ENCODE measurements at places on chromosomes 2 and 18.

GRCh38 chr2:224182498-224182897, 143.4 kb upstream of the SERPINE2 start:
- DNase-seq: no peak

- DNase-seq: no peak
These were observed 2.3 kb upstream of the MAB21L4 start for GRCh38 chr2:240898108-240898730.

DNA sequence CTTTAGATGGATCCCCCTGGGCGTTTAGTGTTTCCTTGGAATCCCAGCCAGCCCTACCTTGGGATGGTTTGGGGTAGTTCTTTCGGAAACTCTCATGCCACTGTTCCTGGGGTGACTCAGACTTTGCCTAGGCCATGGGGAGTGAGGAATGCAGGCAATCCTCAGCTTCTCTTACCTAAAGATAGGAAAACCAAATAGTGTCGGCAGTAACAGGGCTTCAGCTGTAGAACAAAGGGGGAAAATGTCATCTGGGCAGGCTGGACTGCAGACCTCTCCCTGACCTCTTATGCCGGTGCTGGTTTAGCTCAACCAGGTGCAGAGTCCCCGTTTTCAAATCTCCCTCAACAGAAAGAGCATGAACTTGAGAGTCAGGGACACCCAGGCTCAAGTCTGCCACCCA, 252.1 kb downstream of the TSN start:
- no peak for DNase-seq

GRCh38 chr2:163266772-163267171, 428.2 kb upstream of the KCNH7 start:
- DNase-seq: peak; percentile 95

DNA sequence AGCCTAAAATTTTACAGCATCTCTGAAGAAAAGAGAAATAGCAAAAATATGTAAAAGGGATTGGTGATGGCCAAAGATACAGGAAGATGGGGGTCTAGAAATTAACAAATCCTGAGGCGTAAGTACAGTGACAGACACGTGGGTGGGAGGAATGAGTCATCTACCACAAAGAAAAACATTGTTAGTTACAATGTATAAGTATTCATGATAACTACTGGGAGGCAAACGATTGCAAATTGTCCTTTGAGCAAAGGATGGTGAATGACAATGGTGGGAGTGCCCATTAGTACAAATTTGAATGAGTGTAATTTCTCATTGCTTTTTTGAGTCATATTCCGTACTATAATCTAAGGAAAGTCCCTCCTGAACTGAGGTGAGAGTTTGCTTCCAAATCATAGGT, 809.0 kb upstream of the FAM98A start:
- no peak for DNase-seq

DNA sequence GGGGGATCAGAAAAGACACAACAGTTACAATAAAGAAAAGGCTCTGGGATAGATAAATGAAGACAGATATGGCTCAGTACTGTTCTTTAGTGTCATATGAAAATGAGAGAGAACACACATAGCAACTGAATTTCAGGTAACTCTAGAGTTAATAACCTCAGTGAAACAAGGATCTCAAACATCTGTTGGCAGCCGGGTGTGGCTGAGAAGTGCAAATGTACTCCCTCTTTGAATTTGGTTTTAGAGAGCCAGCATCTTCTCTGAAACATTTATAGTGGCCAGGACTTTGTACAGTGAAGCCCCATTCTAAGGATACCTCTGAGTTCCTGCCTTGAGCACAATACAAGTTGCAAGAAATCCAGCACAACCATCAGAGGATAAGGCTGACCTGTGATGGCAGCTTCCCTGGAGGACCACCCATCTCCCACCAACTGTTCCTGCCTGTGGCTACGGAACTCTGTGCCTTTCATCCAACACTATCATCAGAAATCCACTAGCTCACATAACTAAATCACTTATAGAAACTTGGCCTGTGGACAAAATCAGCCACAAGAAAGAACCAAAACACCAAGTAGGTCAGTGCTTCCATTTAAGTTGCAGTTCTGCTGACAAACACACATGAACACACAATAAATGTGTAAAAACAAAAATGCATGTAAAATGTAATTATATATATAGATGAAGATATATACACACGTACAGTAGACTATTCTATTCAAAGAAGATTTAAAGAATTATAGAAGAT, 37.3 kb upstream of the PEX13 start:
- no peak for DNase-seq

DNA sequence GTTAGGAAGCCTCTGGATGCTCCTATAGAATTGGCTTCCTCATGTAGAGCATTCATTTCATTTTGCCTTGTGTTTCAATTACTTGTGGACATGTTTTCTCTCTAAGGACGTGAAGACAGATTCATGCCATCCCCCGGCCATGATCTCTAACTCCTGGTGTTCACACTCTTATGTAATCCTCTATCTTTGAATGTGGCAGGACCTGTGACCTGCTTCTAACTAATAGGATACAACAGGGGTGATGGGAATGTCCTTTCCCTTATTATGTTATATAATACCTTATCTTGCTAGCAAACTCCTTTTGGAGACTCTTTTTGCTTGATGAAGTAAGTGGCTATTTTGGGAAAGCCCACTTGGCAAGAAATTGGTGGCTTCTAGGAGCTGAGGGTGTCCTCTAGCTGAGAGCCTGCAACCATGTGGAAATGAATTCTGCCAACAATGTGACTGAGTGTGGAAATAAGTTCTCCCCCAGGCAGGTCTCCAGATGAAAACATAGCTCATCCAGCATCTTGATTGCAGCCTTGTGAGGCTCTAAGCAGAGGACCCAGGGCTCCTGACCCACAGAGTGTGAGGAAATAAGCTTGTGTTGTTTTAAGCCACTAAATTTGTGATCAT, 13.8 kb downstream of the DPYSL5 start:
- DNase-seq: no peak

DNA sequence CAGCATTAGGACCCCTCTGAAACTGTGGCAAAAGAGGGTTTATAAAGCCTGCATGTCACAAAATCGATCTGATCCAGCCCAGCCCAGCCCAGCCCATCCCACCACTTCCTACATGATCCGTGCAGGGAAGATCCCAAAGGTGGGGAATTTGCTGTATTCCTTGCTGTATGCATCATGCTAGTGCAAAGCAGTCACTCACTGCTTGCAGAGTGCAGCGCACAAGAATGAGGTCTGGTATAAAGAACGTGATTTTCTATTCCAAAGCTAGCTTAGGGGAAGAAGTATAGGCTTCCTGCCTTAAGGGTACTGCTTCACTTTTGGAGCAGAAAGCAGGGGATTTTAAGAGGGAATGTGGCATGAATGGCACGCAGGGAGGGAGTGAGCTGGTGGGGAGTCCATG, 18.9 kb upstream of the SERPINB11 start:
- DNase-seq: no peak

DNA sequence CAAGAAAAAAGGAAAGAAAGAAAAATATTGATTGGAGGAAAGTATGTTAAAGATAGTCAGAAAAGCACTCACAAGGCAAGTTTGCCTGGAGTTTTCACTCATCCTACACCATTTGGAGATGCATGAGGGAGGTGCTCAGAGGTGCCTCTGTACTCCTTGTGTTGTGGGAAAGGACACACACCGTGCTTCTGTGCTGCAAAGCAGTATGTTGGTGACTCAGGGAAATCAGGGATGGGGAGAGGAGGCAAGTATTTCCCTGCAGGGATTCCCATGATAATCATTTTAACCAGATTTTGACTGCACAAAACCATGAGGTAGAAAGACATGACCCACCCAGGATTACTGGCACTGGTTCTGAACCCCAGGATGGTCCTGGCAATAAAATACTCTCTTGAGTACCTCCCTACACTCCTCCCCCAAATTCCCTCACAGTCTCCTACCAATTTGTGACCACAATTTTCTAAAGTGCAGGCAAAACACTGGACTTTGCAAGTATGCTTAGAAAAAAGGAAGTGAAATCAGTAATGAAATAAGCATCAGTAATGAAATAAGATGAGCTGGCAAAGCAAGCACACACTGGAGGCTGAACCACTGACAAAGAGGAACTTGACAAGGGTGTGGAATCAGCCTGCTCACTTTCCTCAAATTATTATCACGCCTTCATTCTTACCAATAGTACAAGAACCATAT, 155.5 kb upstream of the ACVR2A start:
- no peak for DNase-seq

GRCh38 chr2:221807706-221808105, 235.6 kb upstream of the EPHA4 start:
- no peak for DNase-seq

DNA sequence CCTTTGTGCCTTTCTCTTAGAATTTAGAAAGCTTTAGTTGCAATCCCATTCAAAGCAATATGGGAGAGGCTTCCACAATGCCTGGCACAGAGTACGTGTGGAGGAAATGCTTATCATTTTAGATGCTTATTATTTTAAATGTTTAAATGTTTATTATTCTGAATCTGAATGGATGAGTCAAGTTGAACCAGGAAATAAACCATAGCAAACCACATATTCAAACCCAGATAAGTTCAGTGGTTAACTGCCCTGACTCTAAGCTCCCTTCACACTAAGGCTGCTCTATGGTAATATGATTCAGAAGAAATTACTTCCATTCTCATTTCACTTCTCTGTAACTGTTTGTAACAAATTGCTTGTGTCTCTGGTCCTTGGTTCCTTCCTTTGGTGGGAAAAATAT, 5.2 kb upstream of the PPP4R1 start:
- peak; percentile 75 for DNase-seq

DNA sequence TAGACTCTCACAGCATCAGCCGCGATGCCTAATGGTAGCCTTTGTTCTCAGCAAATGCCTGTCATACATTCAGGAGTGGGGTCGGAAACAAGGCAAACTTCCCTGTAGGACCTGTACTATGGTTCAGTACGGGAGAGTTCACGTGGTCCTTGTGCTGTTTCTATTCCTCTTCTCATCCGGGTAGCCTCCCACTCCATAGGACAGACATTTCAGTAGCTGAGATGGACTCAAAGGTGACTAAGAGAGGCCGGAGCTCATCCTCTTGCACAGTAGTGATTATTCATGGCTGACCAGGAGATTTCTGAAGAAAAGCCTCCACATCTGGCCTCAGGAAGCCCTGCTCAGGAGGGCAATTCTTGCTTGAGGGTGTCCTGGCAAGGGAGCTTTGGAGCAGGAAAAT, 117.8 kb upstream of the SPRED2 start:
- no peak for DNase-seq

GRCh38 chr2:199509403-199509802, 51.7 kb upstream of the SATB2 start:
- DNase-seq: no peak

GRCh38 chr2:64145119-64145518, 899 bp upstream of the PELI1 start:
- no peak for DNase-seq

GRCh38 chr2:25651782-25652455, 21.5 kb downstream of the DTNB start:
- DNase-seq: no peak

DNA sequence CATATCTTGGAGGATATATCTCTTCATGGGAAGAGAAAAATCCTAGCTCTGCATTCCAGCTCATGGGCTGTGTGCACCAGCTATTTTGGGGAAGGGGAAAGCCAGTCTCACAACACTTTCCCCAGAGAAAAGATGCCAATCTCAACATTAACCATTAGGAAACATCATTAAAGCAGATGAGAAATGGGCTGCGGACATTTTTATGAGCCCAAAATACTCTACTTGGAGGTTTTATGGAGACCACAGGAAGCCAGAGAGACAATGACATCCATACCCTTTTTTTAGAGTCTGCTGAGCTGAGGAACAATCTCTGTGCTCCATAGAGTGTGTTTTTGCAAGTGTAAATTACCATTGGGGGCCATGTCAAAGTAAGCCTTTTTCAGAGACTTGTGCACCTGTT, 213.7 kb downstream of the TRIB2 start:
- peak; percentile 73 for DNase-seq

GRCh38 chr2:70733646-70734180, 34.3 kb downstream of the ADD2 start:
- DNase-seq: no peak

GRCh38 chr2:111950236-111950635, 51.8 kb downstream of the MERTK start:
- DNase-seq: no peak

GRCh38 chr18:11149441-11150270, at the start of gene PIEZO2:
TSS of gene PIEZO2 (minus strand) at chr18:11149569. CDS start at chr18:11148588, 981 bp downstream.
- peak; percentile 78 for DNase-seq

DNA sequence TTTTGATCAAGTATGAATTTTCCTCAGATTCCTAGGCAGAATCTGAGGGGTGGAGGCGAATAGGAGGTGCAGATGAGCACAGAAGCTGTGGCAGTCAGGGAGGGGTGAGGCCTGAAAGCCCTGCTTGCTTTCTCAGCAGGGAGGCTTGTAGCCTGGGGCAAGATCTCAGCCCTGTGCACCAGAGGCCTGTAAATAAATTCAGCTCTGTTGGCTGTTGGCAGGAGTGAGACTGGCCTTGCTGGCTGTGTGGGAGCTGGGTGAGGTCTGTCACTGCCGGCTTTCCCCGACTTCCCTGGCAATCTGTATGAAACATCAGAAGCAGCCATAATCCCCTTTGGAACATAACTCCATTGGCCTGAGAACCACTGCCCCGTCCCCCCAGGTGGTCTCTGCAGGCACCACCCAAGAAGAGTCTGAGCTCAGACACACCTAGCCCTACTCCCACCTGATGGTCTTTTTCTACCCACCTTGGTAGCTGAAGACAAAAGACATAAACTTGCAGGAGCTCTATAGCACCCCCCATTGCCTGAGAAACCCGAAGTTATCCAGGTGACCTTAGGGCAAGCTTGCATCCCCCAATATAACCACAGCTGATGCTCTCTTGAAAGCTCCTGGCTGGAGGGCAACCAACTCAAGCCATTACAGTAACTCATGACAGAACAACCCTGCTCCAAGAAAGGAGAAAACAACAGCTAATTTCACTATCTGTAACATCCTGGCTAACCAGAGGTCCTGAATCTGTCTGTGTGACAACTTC, 32.3 kb downstream of the EVA1A start:
- no peak for DNase-seq

- peak; percentile 88 for DNase-seq
These were observed 14.7 kb downstream of the SMARCAL1 start for GRCh38 chr2:216426938-216427337.

DNA sequence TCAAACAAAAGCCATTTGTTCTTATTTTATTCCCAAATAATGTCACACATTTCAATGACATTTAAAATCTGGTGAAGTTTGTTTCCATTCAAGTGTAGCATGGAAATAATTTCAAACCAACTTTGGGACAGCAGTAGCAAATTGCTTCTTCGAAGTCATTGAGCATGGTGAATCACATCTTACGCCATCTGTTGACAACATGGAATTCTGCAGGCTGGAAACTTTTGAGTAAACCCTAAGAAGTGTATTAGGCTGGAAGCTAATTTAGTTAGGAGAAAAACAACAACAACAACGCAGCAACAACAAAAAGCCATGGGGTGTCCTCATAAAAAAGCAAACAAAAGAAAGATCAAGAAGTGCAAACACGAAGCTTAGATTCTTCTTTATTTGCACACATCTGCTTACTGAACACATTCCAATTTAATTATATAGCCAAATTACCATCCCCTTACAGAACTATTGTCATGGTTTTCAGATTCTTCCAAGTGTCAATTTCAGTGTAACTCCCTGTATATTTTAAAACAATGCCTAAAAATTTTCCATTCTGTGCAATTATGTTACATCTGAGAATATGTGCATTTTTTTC, 659.0 kb upstream of the CDH7 start:
- DNase-seq: peak; percentile 30

- DNase-seq: no peak
These were observed 591.6 kb downstream of the DSC3 start for GRCh38 chr18:30450927-30451326.

- no peak for DNase-seq
These were observed 64.8 kb downstream of the ARHGAP25 start for GRCh38 chr2:68799140-68800026.

GRCh38 chr18:46810481-46811000, 53.7 kb upstream of the ST8SIA5 start:
- no peak for DNase-seq

- DNase-seq: peak; percentile 90
These were observed 12.2 kb downstream of the ARPC2 start for GRCh38 chr2:218229239-218229638.

Data from fibroblast of skin of right quadriceps (primary cell).